ENCODE measurements at places on chromosomes 4 and X. TPM values are rescaled to one million over a fixed set of nuclear protein-coding genes. Genes with fewer than 3 reads are reported as not detected.

Gene VCX
- not detected for total RNA-seq

GRCh38 chrX:151852294-151852693 lies 60.4 kb upstream of the MAGEA4 start:
- DNase-seq: no peak

- no peak for DNase-seq
Measured at GRCh38 chr4:10456595-10457254, 501 bp downstream of the ZNF518B start.

GRCh38 chr4:106930522-106930921 lies 105.6 kb downstream of the DKK2 start:
- no peak for DNase-seq

GRCh38 chr4:119663160-119663788 lies 34.7 kb upstream of the PDE5A start:
- DNase-seq: no peak

- DNase-seq: peak; percentile 82
Measured at GRCh38 chr4:100290585-100290984, 100.3 kb upstream of the DDIT4L start.

Data from foreskin keratinocyte (primary cell).